Stimulated activated CD4-positive, alpha-beta T cell treated with anti-CD3 and anti-CD28 coated beads, Interleukin-12 subunit alpha, Interleukin-12 subunit beta, amount 100 ng/mL, for 4 hours (primary cell): ENCODE measurements at places on chromosomes 5 and 9.

GRCh38 chr5:111756581-111757354, at the start of gene NREP:
TSS of gene NREP (minus strand) at chr5:111757194. CDS start at chr5:111755772, 1,422 bp downstream.
- DNase-seq = peak; percentile 4

DNA sequence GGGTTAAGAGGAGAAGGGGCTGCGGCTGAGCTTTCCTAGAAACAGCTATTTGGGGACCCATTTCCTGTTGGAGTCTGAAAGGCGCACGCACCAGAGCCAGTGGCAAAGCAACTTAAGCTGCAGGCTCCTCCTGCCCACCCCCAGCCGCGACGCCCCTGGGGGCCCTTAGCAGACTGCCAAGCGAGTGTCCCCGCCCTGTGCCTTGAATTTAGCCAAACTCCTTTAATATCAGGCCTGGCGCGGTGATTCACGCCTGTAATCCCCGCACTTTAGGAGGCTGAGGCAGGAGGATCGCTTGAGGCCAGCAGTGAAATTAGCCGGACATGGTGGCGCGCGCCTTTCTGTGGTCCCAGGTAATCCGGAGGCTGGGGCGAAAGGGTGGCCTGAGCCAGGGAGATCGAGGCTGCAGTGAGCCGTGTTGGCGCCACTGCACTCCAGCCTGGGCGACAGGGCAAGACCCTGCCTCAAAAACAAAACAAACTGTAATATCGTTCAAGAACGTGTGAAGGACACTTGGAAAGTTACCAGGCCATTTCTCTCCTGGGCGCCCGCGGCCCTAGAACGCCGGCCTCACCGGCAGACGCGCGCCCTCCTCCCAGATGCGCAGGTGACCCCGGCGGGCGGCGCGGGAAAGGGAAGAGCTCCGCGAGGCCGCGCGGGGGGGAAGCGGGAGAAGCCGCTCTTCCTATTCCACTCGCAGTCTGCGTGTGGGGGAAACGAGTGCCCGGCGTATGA, 1.0 kb upstream of the F2R start:
- peak; percentile 2 for DNase-seq

DNA sequence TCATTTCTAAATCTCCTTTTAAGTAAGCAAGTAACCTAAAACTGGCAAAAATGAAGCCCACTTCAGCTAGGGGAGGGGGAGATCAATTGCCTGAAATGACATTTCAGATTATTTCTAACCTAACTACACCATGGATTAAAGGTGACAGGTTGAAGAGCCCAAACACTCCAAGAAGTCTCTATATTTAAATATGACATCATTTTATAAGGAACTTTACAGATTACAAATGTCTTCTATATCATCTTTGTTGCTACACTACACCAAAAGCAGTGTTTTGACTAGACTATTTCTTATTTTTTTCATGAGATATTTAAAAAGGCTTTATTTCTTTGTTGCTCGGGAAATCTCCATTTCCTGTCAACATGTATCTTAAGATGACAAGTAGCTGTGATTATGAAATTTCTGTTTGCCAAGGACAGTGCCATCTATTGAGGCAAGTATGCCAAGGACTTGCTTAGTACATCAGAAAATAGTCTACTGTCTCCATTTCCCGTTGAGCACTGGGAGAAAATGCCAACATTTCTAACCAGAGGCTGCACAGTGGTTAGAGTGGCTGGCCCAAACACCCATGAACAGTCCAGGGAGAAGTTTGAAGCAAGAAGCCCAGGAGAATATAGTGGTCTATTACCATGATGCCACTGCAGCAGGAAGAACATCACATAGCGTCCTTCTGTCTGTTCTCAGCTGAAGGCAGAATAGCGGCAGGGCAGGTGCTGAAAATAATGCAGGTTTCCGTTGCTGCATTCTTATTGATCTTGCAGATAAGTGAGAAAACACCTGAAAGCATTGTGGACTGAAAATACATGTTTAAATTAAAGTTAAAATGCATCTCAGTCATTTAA, 93.4 kb upstream of the ITGA2 start:
- DNase-seq = no peak

GRCh38 chr5:84433461-84433860, 48.8 kb upstream of the EDIL3 start:
- no peak for DNase-seq

GRCh38 chr5:177452688-177453638, 6.3 kb downstream of the PRR7 start:
- no peak for DNase-seq

GRCh38 chr5:5134107-5134506, 6.0 kb upstream of the ADAMTS16 start:
- no peak for DNase-seq

GRCh38 chr9:107467416-107467815, 22.2 kb downstream of the KLF4 start:
- no peak for DNase-seq

DNA sequence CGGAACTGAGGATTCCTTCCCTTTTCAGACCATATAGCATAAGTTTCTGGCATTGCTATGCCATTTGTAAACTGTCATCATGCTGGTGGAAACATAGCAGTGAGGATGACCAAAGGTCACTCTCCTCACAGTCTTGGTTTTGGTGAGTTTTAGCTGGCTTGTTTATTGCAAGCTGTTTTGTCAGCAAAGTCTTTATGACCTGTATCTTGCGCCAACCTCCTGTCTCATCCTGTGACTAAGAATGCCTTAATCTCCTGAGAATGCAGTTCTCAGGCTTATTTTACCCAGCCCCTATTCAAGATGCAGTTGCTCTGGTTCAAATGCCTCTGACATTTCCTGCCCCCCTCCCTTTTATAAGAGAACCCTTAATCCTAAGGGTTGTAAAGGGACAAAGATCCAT, 26.7 kb upstream of the GRIA1 start:
- no peak for DNase-seq
